ENCODE measurements at places on chromosomes 7 and 10.

- DNase-seq: no peak
Observed at GRCh38 chr7:155945670-155946325, 133.5 kb upstream of the SHH start.

GRCh38 chr10:29877793-29878491, 181.4 kb downstream of the JCAD start:
- DNase-seq: no peak

DNA sequence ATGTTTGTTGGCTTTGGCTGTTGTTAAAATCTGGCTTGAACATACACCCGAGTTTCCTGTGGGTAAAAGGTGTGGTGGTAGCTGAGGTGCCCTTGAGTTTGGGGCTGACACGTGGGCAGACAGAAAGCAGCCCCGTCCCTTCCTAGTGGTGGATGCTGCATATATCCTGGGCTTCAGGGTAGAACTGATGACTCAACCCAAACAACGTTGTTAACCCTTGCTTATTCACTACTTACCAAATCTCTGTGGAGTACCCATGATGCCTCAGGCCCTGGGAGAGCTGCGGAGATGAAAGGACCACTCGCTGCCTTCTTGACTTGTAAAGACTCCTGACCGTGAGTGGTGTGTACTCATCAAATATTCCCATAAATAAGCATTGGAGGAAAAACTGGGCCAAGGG, 245.1 kb downstream of the RAB11FIP2 start:
- no peak for DNase-seq

DNA sequence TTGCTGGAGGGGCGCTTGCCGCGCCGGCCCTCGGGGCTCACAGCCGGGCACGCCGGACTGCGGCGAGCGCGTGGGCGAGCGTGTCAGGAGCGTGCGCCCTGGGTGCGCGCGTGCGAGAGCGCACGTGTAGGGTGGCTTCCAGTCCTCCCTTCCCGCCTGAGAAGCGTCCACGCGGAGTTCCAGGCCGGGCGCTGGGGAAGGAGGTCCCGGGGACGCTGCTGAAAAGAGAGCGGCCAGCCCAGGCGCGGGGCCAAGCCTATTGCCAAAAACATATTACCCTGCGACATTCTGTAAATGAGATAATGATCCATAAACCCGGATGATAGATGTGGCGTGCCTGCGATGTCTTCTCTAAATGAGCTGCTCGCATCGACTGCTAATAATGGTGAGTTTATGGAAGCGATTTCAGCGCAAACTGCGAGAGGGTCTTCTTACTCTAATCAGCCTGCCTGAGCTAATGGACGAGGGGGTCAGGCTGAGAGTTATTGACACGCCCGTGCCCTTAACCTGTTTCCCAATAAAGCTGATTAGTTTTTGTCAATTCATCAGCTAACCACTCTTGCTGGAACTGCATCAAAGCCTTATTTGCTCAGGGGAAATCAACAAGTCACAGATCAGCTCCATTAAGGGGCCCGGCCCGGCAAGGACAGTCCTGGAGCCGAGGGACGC, 8.0 kb upstream of the MNX1 start:
- DNase-seq: no peak

DNA sequence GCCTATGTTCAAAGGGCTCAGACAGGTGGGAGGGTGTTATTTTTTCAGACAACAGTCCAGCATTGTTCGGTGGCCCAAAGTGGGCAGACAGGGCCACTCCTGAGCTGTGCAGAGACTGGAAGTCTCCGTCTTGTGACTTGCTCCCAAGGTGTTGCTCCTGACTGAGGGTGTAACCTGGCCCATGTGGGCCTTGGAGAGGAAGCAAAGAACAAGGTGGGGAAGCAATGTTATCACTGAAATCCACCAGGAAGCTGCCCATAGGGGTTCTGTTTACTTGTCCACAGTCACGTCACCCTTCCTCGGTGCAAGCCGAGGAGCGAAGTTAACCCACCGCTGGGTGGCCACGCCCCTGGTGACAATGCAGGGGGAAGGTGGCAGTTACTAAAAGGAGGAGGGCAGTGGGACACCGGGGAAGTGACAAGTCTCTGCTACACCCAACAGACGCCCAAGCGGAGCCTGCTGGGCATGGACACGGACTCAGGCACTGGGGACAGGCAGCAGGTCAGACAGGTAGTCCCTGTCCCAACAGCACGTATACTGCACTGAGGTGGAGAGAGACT, 311.6 kb upstream of the MKI67 start:
- DNase-seq: no peak

- DNase-seq: no peak
Observed at GRCh38 chr10:89695307-89695706, 6.1 kb upstream of the KIF20B start.

DNA sequence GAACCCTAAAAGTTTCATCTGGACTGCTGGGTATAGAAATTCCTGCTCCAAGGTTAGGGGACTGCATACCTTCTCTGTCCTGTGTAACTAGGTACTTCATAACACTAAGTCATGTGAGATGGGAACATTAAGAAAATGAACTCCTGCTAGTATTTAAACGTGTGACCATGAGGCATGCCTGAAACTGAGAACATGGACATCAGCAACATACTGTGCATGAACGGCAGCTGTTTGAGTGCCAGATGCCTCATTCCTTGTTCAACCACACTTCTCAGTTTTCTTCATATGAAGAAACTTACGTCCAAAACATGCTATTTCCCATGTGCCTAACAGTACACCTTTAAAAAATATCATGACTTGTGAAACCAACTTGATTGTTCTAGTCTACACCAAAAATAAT, 88.5 kb downstream of the CREM start:
- no peak for DNase-seq

GRCh38 chr10:4099202-4099601, 314.2 kb upstream of the KLF6 start:
- no peak for DNase-seq

DNA sequence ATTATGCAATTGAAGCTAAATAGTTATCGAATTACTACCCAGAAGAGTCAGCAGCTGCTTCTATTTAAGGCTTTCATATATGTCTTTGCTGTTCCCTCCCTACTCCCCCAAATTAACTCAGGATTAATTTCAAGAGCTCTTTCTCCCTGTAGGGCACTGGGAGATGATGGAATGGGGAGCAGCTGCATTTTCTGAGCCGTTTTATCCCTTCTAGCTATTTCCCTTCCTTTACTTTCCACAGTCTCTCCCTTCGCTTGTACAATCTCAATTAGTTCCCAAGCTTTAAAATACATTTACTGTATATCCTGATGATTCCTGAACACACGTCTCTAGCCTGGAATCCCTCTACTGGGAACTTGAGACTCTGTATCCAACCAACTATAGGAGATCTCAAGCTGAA, 19.8 kb upstream of the TSPAN12 start:
- DNase-seq: no peak

DNA sequence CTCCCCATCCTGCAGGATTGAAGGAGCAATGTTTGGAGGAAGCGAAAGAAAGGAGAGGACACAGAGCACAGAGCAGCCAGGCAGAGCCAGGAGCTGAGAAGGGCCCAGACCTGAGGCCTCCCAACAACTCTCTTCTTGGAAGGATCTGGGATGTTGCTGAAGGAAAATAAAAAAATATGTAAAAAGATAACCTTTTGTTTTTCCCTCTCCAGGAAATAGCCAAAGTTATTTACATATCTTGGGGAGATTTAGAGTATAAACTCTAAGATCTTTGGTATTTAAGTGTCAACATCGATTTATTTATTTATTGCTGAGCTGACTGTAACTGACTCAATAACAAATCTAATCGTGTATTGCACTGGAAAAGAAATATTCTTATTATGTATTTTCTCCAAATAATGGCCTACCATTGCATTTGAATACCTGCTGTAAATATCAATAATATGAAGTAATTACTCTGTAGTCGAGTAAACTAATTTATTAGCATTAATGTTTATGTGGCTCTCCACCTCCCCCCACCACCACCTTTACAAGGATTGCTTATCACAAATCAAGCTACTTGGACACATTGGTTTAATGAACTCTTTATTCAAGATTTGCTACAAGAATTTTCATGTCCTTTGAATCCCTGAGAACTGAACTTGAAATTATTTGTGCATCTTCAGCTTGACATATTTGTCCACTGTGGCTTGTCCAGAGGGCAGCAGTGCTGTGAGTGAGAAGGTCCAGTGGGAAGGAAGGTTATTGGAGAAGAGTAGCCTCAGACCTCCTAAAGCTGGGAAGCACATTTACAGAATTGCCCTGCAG, 1.8 kb upstream of the HOXA11 start:
- no peak for DNase-seq

GRCh38 chr10:27369880-27370279, 129.3 kb upstream of the ACBD5 start:
- no peak for DNase-seq

DNA sequence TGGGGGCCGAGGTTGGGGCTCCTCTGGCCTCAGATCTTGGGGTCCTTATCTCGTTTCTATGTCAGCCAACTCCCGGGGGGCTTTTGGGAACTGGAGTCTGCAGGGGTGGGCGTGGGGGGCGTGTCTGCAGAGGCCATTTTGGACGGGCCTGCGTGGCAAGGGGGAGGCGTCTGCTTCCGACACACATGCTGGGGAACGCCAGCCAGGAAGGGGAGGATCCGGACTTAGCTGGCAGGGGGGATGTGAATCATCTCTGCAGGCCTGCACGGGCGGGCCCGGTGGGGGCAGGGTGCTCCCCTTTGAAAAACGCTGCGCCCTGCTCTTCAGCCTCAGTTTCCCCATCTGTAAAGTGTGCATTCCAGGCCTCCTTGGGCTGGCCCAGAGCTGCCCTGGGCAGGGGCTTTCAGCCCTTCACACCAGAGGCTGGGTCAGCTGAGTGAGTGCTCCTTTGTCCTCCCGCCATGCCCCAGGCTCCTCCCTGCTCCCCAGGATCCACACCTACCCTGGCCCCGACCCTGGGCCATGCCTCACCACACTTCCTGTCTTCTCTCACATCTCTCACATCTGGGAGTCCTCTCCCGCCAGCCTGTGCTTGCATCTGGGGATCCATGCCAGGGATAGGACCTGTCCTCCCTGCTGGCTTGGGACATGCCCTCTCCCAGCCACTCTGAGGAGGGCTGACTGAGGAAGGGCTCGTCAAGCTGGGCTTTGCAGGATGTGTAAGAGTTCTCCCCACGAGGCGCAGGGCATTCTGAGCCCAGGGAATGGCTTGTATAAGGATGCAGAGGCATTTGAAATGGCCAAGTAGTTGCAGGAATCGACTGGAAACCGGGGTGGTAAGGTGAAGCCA, 172.6 kb upstream of the TNRC18 start:
- peak; percentile 62 for DNase-seq

DNA sequence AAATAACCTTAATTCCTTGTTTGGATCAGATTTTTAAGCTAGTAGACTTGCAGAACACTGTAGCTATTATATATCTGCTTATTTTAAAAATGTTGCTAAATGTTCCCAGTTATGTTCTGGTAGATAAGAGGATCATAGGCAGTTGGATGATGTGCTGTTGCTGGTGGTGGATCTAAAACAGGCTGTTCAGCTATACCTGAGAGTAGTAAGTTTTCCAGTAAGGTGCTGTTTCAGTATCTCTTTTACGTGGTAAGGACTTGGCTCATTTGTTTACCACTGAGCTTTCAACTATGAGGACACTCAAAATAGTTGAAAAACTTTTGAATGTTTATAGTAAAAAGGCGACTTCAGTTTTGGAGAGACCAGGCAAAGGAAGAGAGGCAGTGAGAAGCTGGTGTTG, 180.9 kb downstream of the CDK14 start:
- no peak for DNase-seq

DNA sequence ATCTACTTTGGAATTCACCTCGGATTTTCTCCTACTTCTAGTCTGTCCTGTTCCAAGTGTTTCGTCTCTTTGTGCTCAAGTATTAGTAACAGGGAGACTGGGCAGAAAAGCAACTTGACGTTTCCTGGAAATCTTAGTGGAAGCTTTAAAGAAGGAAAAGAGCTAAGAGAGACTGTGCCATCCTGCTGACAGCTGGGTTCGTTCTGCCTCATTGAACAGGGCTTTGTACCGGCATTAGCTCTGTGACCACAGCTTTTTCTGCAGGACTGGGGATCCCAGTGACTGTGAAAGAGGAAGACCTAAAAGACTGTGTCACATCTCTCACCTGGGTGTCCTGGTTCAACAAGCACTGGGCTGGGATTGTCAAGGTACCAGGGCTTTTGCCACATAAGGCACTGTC, 70.8 kb upstream of the CDCA7L start:
- no peak for DNase-seq

- DNase-seq: no peak
Observed at GRCh38 chr7:8378349-8379019, 54.9 kb upstream of the NXPH1 start.

DNA sequence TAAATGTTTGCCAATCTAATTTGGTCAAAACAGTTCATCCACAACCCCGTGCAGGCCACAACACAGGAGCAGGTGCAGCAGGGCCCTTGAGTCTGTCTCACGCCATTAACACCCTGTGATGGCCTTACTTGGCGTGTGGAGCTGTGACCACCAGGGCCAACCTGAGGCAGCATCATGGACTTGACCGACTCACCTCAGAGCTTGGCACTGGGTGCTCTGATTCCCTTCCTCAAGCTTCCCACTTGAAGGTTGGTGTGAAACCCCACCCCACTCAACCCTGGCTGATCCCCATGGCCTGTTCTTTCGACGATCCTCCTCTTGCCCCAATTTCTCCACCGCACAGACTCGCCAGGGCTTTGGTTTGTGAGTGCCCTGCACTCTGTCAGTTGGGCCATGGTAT, 623.1 kb downstream of the PTPRN2 start:
- DNase-seq: no peak

DNA sequence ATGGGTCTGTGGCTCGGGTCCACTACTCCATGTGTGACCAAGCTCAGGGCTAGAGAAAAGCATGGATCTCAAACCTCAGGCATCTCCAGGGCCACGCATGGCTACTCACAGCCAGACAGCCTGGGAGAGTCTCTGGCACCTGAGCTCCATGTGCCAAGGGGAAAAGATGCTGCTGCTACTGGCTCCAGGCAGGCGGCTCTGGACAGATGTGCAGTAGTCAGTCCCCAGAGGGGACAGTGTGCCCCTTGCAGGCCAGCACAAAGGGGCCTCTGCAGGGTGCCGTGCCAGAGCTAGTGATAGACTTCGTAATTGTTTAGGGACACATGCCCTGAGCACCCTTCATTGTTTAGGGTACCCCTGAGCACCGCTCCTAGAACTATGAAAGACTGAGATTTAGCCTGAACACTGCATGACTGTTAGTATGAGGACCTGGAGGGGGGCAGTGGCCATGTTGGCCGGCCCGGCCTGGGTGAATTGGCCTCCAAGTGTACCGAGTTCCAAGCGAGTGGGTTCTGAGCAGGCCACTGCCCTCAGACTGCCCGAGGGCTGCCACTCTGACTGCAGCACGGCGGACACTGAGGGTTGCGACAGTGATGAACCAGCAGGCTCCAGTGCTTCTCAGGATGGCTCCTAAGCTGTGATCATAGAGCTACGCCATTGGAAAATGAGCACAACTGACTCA, 80.7 kb downstream of the TCERG1L start:
- DNase-seq: no peak

- no peak for DNase-seq
Observed at GRCh38 chr7:157740251-157740798, 403.5 kb downstream of the DNAJB6 start.

DNA sequence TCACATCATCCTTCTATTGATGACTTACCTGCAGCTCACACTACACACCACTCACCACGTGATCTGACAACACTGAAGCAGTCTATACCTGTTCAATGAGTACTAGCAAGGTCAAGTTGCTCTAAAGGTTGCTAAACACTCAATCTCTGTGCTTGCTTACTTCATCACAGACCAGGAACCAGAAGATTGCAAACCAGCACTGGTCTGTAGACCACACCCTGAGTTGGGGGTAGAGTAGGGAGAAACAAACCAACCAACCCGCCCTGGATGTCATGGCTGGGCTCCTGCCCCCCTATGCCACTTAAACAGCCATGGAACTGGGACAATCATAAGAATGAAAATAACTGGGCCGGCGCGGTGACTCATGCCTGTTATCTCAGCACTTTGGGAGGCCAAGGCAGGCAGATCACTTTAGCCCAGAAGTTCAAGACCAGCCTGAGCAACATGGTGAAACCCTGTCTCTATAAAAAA, 19.6 kb downstream of the DLG5 start:
- DNase-seq: no peak

All from stimulated activated CD8-positive, alpha-beta memory T cell treated with anti-CD3 and anti-CD28 coated beads, Interleukin-7, amount 100 ng/mL, for 24 hours (primary cell).